Stimulated activated naive CD4-positive, alpha-beta T cell treated with Interleukin-2 at 50 U/mL for 16 hours (primary cell): ENCODE measurements at places on chromosomes 1 and 21.
A peak's percentile ranks its signal among the peaks of the same experiment; 100 is the strongest.

GRCh38 chr1:27162090-27162489 is 7.2 kb upstream of the SLC9A1 start:
- DNase-seq: no peak

DNA sequence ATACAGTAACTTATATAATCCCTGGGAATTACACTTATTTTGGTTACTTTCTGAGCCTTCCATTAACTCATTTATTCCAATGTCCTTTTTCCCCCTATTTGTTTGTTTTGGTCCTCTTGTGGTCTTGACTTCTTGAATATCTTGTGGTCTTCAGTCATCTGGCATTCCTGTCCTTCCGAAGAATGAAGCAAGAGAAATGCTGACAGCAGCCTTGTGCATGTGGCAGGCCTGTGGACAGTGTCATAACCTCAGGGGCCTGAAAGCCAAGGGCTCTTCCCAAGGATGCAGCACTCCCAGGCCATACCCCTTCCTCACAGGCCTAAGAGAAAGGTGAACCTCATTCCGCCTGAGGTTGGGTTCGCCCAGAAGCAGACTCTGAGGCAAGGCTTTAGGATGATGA is 470.2 kb downstream of the DISC1 start:
- no peak for DNase-seq

- DNase-seq: no peak
These were observed 4.0 kb downstream of the WDR26 start for GRCh38 chr1:224430511-224431113.

- no peak for DNase-seq
These were observed 28.5 kb downstream of the ANP32E start for GRCh38 chr1:150207281-150207971.

GRCh38 chr1:12167493-12168429 is 970 bp downstream of the TNFRSF1B start:
- peak; percentile 32 for DNase-seq

GRCh38 chr1:154711416-154711815 is 103.4 kb upstream of the ADAR start:
- no peak for DNase-seq

GRCh38 chr1:22876359-22877111 is 96.1 kb downstream of the LACTBL1 start:
- DNase-seq: no peak

DNA sequence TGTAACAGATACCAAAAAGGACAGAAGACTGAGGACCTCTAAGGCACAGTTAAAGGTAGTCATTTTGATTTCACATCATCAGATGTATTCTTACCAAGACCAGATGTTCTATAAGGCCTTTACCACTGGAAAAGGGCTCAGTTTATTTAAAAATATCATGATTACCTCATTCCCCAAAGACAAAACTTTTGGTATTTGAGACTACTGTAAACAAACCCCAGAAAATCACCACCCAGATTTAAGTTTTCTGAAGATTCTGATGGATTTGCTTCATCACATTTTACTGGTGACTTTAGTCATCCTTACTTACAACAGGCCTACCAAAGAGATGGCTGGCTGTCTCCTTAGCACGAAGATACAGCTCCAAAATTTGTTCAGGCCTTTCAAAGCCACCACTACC is 8.3 kb downstream of the ENAH start:
- no peak for DNase-seq

DNA sequence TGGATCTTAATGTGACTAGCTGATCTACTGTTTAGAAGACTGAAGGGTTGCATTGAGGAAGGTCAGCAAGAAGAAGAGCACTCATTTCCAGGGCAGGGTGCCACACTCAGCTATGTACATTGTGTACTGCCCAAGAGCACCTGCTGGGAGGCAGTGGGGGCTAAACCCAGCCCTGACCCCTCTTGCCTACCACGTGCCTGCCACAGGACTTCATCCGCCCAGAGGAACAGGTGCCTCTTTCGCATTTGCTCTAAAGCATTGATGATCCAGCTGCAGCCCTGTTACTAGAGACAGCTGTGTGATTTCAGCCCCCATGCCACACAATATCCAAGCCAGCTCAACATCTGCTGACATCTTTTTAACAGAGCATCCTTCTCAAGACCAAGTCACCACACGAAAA is 341.8 kb downstream of the LMX1A start:
- DNase-seq: no peak

GRCh38 chr1:168469690-168470089 is 74.1 kb downstream of the XCL2 start:
- peak; percentile 14 for DNase-seq

- no peak for DNase-seq
These were observed 83.8 kb downstream of the EVI5 start for GRCh38 chr1:92701147-92701546.

- DNase-seq: no peak
These were observed 15.5 kb downstream of the DPYD start for GRCh38 chr1:97905141-97905940.

GRCh38 chr21:43306391-43306790 is 120.5 kb downstream of the SIK1 start:
- no peak for DNase-seq

DNA sequence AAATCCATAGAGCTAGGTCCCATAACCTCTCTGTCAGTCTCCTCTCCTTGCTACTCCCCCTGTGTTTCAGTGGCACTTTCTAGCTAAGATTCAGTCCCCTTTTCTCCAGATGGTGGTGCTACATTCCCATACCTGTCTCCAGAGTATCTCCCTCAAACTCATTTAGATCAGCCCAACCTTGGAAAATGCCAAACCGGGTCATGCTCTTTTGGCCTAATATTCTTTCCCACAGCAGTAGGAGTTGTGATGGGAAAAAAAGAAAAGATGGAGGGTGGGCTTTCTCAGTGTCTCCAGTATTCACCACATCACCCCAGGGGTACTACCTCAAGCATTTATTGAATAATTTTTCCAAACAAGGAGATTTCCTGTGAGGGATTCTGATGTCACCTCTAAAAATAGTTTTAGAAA is 3.2 kb upstream of the RXFP4 start:
- DNase-seq: no peak

- DNase-seq: no peak
These were observed 1528.0 kb upstream of the TPTE start for GRCh38 chr21:8993284-8993942.

DNA sequence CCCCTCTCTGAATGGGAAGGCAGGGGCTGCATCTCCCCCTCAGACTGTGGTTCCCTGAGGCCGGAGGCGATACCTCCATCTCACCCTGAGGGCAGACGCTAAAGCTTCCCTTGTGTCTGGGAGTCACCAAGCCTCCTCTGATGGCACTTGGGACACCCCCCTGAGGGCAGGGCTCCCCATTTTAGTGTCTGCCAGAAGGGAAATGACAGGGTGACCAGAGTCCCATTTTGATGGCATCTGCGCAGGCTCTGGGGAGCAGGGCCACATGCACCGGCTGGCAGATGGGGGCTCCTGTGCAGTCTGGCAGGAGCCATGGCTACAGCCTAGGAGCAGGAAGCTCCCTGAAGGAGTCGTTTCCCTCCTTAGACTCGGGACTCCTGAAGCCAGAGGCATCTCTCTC is 1.7 kb downstream of the S100A2 start:
- DNase-seq: no peak

- DNase-seq: no peak
These were observed 6.6 kb downstream of the EPHB2 start for GRCh38 chr1:22717037-22717760.

- no peak for DNase-seq
These were observed 71.4 kb downstream of the ARHGEF16 start for GRCh38 chr1:3525551-3526482.

GRCh38 chr1:243587823-243588560 is 262.1 kb downstream of the AKT3 start:
- no peak for DNase-seq

DNA sequence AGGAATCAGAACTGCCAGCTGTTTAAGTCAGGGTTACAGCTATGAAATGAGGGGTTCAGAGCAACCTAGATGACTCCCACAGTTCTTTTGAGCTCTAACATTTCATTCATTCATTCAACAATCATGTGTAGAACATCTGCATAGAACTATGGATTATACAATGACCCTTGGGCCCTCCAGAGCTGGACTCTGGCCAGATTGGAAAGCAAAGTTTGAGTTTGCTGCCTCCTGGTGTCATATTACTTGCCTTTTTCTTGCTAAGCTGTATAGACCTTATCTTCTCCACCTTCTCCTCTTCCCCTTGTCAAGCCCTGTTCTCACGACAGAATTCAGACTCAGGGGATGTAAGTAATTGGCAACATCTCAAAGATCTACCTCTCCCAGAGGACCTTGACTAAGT is 4.0 kb downstream of the CASQ2 start:
- DNase-seq: no peak

DNA sequence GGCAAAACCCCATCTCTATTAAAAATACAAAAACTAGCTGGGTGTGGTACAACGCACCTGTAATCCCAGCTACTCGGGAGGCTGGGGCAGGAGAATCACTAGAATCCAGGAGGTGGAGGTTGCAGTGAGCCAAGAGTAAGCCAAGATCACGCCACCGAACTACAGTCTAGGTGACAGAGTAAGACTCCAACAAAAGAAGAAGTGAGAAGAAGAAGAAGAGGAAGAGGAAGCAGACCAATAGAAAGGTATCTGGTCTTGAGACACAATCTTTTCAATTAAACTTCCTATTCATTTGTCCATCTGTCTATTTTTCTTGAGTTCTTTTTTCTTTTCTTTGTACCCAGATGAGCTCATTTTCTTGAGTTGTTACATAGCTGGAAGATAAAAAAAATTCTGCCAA is 55.7 kb upstream of the ACADM start:
- no peak for DNase-seq

- peak; percentile 21 for DNase-seq
These were observed 26.8 kb downstream of the PTTG1IP start for GRCh38 chr21:44846485-44847260.

GRCh38 chr1:116889380-116889779 is 20.3 kb upstream of the PTGFRN start:
- DNase-seq: no peak

GRCh38 chr1:64469977-64470664 is at the start of gene CACHD1:
Gene CACHD1 (plus strand): TSS chr1:64470129. CDS start chr1:64470745, 616 bp downstream.
- DNase-seq: peak; percentile 17

DNA sequence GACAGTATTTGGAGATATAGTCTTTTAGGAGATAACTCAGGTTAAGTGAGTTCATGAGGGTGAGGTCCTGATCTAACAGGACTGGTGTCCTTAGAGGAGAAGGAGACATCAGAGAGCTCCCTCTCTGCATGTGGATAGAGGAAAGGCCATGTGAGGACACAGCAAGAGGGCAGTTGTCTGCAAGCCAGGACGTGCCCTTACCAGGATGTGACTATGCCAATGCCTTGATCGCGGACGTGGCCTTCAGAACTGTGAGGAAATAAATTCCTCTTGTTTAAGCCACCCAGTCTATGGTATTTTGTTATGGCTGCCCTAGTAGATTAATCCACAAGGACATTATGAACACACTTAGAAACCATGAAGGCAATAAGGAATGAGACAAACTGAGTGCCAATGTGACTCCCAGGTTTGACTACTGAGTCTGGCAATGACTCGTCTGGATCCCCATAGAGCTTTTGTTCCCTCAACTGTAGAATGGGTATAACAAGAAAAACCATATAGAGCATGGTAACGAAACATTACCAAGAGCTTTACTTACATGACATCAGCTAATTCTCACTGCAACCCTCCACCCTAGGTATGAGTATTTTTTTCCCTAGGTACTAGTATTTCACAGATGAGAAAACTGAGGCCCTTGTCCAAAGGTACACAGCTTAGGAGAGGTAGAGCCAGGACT is 6.5 kb downstream of the URB1 start:
- DNase-seq: no peak

GRCh38 chr1:225257081-225257480 is 170.8 kb downstream of the LBR start:
- no peak for DNase-seq

DNA sequence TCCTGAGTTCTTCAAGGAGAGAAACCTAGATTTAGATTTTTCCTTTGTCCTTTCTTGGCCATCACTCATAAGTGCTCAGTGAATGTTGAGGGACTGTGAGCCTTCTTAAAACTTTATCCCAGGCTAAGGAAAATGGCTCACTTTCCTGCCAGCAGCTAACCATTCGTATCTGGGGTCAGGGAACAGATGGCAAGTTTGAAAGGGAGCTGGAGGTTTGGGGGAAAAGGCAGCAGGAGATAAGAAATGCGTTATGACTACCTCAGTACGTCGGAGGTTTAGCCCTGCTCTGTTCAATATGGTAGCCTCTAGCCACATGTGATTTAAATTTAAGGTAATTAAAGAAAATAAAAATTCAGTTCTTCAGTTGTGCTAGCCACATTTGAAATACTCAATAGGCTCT is 13.3 kb downstream of the RRP15 start:
- no peak for DNase-seq

DNA sequence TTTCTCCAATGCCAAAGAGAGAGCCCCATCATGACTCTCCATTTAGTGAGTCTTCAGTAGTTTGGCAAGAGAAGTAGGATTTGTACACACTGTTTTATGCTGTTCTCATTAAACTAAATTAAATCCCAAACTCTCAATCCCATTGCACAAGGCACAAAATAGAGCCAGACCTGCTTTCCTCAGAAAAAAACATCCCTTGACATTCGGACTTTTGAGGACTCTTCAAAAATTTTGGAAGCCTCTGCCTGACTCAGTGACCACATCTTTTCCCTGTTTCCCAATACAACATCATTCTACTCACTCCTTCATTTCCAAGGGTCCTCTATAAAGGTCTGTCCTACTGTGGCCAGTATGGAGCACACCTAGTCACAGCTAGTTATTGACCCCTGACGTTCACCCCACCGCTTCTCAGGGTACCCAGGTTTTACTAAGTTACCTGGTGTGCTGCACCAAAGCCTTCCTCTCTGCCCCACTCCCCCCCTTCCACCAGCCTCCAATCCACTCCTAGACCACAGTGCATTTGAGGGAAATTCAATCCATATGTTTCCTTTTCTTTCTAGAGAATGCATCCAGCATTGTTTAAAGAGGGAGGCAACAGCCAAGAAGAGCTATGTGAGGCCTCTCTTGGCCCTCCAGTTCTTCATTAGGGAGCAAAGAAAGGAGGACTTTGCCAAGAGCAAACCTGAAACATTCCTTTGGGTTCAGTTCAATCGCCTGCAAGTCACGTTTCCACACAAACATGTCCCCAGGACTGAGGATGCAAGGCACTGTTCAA is 428.7 kb downstream of the PLPP3 start:
- no peak for DNase-seq

DNA sequence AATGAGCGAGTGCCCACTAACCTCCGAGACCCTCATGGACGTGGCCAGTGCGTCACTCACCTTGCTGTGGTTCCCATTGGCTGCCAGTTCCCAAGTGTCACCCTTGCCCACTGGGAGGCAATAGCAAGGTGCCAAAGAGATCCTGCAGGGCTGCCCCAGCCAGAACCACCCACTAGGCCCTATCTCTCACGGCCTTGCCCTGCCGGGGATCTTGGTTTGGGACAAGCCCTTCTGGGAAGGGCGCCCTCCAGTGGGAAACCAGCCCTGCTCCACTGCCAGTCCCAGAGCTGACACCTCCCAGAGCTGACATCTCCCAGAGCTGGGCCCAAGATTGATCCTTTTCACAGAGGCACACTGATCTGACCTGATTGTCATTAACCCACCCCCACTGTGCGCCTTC is 2.1 kb upstream of the SELENON start:
- no peak for DNase-seq
